ENCODE measurements at places on chromosomes 16 and 17.

DNA sequence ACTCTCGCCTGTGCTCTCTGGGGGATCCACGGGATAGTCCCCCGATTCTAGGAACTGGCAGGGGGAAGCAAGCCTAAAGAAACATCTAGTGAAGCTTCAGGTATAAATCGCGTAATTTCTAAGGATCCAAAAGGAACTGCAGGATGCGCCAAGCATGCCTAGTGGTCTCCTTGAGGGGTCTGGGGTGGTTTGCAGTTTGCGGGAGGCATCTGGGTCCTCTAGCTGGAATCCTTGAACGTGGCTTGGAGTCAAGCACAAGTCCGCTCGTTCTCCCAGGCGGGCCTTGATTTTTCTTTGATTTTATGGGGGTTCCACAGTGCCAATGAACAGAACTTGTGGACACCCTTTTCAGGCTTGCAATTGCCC is 1000.5 kb downstream of the KCNJ18 start:
- DNase-seq: no peak

- DNase-seq: no peak
Observed at GRCh38 chr16:77540646-77541045, 105.8 kb upstream of the ADAMTS18 start.

DNA sequence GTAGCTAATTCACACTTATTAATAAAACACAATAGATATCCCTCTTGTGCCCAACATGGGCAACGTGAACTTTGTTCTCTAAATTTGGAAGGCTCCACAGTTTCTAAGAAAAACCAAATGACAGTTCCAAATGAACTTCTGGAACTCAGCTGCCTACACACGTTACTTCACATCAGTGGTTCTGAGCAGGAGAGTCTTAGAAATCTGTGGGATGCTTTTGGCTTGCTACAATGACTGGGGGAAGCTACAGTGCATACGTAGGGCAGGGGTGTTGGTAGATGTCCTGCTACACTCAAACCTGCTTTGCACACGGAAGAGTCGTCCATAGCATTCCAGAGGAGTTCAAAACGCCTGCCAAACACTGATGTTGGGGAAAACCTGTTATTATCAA is 8.0 kb downstream of the TXNDC11 start:
- DNase-seq: no peak

GRCh38 chr16:5001571-5001970 is 32.2 kb downstream of the NAGPA start:
- no peak for DNase-seq

- DNase-seq: no peak
Observed at GRCh38 chr17:48961516-48962233, 6.7 kb downstream of the GIP start.

DNA sequence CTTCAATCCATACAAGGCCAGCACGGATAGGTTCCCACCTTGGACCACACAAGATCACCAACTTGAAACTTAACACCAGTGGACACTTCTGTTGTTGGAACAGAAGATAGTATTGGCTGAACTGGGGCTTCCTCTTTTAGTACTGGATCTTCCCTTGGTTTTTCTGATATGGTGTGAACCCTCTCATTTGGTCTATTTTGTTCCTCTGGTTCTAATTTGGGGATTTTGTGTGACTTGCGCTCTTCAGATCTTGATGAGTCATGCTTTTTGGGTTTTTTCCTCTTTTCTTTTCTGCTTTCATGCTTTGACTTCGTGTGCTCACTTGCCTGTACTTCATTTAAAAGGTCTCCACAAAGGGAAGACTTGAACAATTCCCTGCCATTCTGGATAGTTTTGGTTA is 39.0 kb downstream of the SOST start:
- DNase-seq: no peak

GRCh38 chr17:69147460-69147859 is 5.8 kb upstream of the ABCA6 start:
- no peak for DNase-seq

GRCh38 chr16:81543571-81543970 is 99.0 kb downstream of the CMIP start:
- DNase-seq: no peak

GRCh38 chr17:48814504-48814903 is 2.5 kb downstream of the TTLL6 start:
- peak; percentile 49 for DNase-seq

- no peak for DNase-seq
Observed at GRCh38 chr17:76370261-76370993, 14.0 kb upstream of the SPHK1 start.

- DNase-seq: peak; percentile 68
Observed at GRCh38 chr17:74864866-74865395, 5.2 kb upstream of the GRIN2C start.

- no peak for DNase-seq
Observed at GRCh38 chr16:3578610-3579551, 1.7 kb upstream of the NLRC3 start.

GRCh38 chr16:88345721-88346560 is 36.8 kb upstream of the ZNF469 start:
- no peak for DNase-seq

- DNase-seq: no peak
Observed at GRCh38 chr17:2138761-2139160, 83.9 kb downstream of the HIC1 start.

DNA sequence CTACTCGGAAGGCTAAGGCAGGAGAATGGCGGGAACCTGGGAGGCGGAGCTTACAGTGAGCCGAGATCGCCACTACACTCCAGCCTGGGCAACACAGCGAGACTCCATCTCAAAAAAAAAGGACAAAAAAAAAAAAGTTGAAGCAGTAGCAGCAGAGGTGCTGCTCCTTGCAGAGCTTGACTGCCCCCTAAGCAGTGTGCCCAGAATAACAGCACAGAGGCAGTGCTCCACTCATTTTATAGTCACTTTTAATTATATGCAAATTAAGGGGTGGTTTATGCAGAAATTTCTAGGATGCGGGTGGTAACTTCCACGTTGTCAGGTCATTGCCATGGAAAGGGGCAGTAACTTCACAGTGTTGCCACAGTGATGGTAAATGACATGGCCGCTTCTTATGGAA is 54.3 kb upstream of the NOL11 start:
- DNase-seq: no peak

GRCh38 chr16:53998966-53999522 is 287.5 kb downstream of the IRX3 start:
- no peak for DNase-seq

Data from stimulated activated CD4-positive, alpha-beta T cell treated with anti-CD3 and anti-CD28 coated beads, Interleukin-12 subunit alpha, Interleukin-12 subunit beta, amount 100 ng/mL, for 24 hours (primary cell).